ENCODE measurements at places on chromosomes 12 and 14. TPM values are rescaled to one million over a fixed set of nuclear protein-coding genes. Genes with fewer than 3 reads are reported as not detected.

GRCh38 chr14:76863724-76864407 is 37.7 kb downstream of the LRRC74A start:
- no peaks in the 10 kb centered on the region for H3K36me3 ChIP-seq
- peak; percentile 50 for DNase-seq
- no peaks in the 10 kb centered on the region for H3K4me1 ChIP-seq
- no peaks in the 10 kb centered on the region for H3K27me3 ChIP-seq
- no peak overlapping the region for H3K27ac ChIP-seq

DNA sequence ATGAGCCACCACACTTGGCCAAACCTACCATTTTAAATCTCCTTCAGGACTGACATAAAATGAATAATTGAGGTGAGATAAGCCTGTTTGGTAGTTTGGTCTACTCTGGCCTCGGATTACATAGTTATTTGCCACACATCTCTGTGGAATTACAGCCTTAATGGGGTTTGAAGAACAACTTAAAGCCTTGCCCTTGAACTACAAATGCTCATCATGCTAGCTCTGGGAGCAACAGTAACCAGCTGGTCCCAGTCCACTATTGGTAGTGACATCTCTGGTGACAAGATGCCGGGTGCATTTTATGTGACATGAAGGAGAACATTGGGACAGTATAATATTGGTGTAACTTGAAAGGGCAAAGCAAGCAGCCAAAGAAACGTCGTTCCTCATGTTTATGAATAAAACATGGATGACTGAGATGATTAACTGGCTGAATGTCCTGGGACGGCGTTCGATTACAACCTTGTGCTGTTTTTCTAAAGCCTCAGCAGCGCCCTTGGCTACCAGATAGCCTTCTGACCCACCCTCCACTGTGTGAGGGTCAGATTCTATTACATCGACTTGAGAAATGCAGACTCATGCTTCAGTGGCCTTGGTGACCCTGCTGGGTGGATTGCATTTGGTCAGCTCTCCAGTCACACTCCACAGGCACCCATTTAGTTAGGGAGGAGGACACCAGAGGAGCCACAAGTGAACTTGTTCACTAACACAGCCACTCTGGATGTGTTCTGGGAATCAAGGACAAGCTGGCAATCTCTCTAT is 41.5 kb downstream of the BEST3 start:
- no peaks in the 10 kb centered on the region for H3K36me3 ChIP-seq
- no peak for DNase-seq
- H3K27ac ChIP-seq: no peak overlapping the region
- H3K4me3 ChIP-seq: no peak overlapping the region
- no peaks in the 10 kb centered on the region for H3K27me3 ChIP-seq
- no peaks in the 10 kb centered on the region for H3K4me1 ChIP-seq

PA2G4 gene
- total RNA-seq: 29.7 TPM

PMEL gene
- 4.5 TPM for total RNA-seq

PPP1R1A gene
- 116 TPM for total RNA-seq

WNT1 gene
- not detected for total RNA-seq

- no peaks in the 10 kb centered on the region for H3K27me3 ChIP-seq
- H3K27ac ChIP-seq: peak overlapping the region; percentile 72
- DNase-seq: peak; percentile 43
- H3K36me3 ChIP-seq: no peaks in the 10 kb centered on the region
- H3K4me1 ChIP-seq: no peaks in the 10 kb centered on the region
Observed at GRCh38 chr14:77024171-77024691, 4.3 kb downstream of the IRF2BPL start.

GRCh38 chr14:63436286-63437098 is 106.7 kb downstream of the PPP2R5E start:
- no peaks in the 10 kb centered on the region for H3K36me3 ChIP-seq
- H3K4me3 ChIP-seq: no peak overlapping the region
- no peaks in the 10 kb centered on the region for H3K4me1 ChIP-seq
- H3K27ac ChIP-seq: peak overlapping the region; percentile 62
- no peaks in the 10 kb centered on the region for H3K27me3 ChIP-seq

- no peaks in the 10 kb centered on the region for H3K27me3 ChIP-seq
- H3K4me3 ChIP-seq: no peak overlapping the region
- H3K36me3 ChIP-seq: peaks cover 8% of the 10 kb centered on the region
- H3K27ac ChIP-seq: no peak overlapping the region
- DNase-seq: no peak
- peaks cover 19% of the 10 kb centered on the region for H3K4me1 ChIP-seq
Observed at GRCh38 chr14:103696466-103697071, 18.7 kb downstream of the XRCC3 start.

DNA sequence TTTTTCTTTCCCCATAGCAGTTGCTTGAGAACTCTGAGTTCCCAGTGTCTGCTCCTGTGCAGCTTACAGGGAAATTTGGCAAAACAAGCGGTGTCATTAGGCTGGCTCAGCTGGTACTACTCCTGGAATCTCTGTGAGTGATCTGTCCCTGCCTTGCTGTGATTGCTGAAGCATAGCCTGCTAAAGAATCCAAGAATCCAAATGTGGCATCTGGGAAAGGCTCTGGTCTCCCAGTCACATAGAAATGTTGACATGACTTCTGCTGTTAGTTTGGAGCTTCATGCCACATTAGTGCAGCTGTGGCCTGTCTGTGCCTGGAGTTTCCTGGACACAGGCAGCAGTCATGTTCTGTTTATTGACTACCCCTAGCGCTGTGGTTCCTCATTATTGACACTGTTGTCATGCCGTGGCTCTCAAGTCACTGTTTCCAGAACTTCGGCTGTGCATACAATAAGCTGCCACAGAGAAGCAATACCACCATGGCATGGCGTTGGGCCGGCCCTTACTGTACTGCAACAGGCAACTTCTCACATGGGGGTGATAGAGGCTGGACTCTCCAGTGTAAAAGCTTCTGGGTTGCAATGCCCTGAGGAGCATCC is 166.8 kb downstream of the MYRFL start:
- H3K36me3 ChIP-seq: no peaks in the 10 kb centered on the region
- H3K27ac ChIP-seq: no peak overlapping the region
- no peak overlapping the region for H3K4me3 ChIP-seq
- no peak for DNase-seq
- H3K4me1 ChIP-seq: no peaks in the 10 kb centered on the region
- H3K27me3 ChIP-seq: no peaks in the 10 kb centered on the region

Data from right lobe of liver (tissue), 6 donors.